ENCODE measurements at places on chromosomes 2 and 18.
A peak's percentile ranks its signal among the peaks of the same experiment; 100 is the strongest.

GRCh38 chr2:84741182-84741822 is 139.6 kb downstream of the TRABD2A start:
- no peak for DNase-seq

- no peak for DNase-seq
These were observed 218.7 kb downstream of the CMPK2 start for GRCh38 chr2:6647046-6647445.

GRCh38 chr2:32464431-32464830 is 107.6 kb downstream of the BIRC6 start:
- DNase-seq, result no peak

GRCh38 chr2:113160962-113161361 is 12.8 kb upstream of the PSD4 start:
- DNase-seq, result peak; percentile 46

DNA sequence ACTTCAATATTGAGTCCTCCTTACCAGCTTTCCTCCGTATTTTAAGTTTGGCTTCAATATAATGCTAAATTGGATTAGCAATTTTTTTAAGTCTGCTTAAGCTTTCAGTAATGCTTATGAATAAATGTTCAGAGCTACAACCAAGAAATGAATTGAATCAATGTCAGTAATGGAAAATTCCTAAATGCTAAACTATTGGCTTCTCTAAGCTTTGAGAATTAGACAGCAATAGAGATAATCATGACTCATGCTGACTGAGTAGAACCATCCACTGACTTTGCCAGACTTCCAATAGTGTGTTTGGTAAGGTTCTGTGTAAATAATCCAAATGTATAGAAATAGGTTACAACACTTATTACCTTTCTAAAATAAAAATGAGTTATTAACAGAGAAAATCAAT is 8.9 kb upstream of the PDE1A start:
- no peak for DNase-seq

- DNase-seq, result no peak
These were observed 130.8 kb downstream of the NCKAP5 start for GRCh38 chr2:133437492-133437891.

DNA sequence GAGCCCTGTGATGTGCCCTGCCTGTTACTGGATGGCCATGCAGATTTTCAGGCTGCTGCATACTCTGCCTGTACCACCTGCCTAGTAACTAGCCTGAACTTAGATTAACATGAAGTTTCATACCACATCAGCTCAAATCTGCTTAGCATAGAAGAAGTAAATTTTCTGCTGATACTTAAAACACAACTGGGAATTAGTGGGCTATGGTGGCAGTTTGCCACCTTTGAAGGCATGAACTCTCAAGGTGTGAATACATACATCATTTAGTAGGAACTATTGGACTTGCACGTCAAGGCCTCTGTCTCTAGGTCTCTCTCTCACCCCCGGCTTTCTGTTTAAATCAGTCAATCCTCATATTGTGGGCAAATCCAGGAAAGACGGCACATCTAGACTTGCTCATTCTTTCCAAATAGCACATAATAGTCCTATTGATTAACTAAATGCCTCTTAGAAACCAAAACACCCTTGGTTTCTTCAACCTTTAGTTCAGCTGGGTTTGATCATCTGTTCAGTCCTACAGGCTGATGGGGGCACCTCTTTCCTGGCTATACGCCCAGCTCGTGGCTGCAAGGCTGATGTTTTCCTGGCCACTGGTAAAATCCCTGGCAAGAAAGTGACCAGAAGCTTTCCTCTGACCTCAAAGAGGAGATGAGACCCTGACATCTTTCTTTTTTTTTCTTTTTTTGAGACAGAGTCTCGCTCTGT is 58.4 kb downstream of the ALPK2 start:
- no peak for DNase-seq

GRCh38 chr2:238341536-238341935 is 21.2 kb downstream of the TRAF3IP1 start:
- no peak for DNase-seq

GRCh38 chr2:168231609-168232241 is 15.7 kb downstream of the STK39 start:
- no peak for DNase-seq

GRCh38 chr2:239460780-239461179 is 60.0 kb upstream of the HDAC4 start:
- DNase-seq, result no peak

GRCh38 chr18:57728941-57729511 is 74.1 kb downstream of the ATP8B1 start:
- no peak for DNase-seq

GRCh38 chr2:57549642-57550102 is 496.9 kb upstream of the VRK2 start:
- DNase-seq, result no peak

GRCh38 chr2:230205034-230205433 is 14.8 kb downstream of the SP110 start:
- no peak for DNase-seq

DNA sequence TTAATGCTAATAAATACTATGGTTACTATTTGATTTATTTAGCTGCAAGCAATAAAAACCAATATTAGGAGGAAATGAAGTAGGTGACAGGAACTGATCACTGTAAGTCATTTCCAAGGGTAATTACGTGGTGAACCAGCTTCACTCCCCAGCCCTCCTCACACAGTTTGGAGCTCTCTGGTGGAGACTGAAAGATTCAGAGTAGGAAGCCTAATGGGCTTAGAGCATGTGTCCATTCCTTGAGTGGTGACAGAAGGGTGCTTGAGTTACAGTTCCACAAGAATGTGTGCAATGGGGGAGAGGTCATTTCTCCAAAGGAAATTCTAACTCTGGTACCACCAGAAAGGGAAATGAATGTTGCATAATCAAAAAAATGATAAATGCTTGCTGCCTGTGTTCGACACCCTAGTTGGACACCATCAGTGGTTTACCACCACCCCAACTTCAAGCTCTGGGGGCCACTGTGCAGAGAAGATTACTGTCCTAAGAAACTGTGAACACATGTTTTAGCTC is 285.1 kb upstream of the MMADHC start:
- DNase-seq, result no peak

GRCh38 chr18:23967321-23968089 is 47.0 kb upstream of the TTC39C start:
- no peak for DNase-seq

- DNase-seq, result no peak
These were observed 71.3 kb downstream of the ITGA4 start for GRCh38 chr2:181528441-181528840.

- DNase-seq, result no peak
These were observed 402.3 kb downstream of the TGIF1 start for GRCh38 chr18:3852321-3852720.

- DNase-seq, result no peak
These were observed 94.9 kb upstream of the PXDN start for GRCh38 chr2:1839066-1839756.

DNA sequence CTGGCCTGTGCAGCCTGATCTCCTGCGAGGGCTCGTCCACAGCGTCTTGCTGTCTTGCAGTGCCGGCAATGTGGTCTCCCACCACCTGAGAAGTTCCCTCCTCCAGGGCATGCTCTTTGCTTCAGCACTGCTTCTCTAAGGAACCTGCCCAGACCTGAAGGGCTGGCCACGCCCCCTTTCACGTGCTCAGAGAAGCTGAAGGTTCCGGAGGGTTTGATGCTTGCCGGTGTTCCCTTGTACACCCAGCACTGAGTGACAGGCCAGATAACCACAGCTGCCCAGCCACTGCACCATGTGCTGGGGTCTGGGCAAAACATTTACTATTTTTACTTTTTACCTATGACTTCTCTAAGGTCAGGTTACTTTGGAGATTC is 1.7 kb upstream of the POLR2D start:
- DNase-seq, result no peak

DNA sequence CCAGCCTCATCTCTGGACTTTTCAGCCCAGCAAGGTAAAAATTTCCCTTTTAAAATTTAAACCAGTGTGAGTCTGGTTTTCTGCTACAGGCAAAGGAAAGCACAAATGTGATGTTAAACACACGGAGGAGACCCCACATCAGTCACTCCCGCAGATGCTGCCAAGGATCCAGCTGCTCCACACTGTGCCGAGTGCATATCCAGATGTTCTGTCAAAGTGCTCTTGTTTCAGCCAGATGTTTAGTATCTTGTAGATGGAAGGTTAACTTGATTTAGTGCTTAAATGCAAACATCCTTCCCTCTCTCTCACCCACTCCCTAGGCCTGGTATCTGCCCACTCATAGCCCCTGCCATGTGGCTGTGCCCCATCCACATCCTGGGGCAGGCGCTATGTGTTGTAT is 15.8 kb upstream of the ATOH8 start:
- no peak for DNase-seq

- DNase-seq, result no peak
These were observed 176.4 kb downstream of the ALK start for GRCh38 chr2:29744976-29745375.

GRCh38 chr2:101329026-101329425 is 20.5 kb upstream of the RNF149 start:
- DNase-seq, result no peak

DNA sequence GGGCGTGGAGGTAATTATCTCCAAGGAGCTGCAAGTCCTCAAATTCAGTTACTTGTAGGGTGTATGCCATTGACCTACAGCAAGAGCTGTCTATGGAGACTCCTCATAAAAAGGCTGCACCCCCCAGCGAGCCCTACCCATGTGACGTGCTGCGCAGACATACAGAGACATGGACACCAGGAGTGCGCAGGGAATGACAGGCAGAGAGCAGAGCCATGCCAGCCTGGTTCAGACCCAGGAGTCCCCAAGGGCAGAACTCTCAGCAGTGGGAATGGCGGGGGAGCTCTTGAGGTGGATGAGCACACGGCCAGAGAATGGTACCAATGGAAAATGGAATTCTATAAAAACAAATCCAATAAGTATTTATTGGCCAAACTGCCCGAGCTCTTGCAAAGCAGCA is 310.1 kb downstream of the MYCN start:
- DNase-seq, result no peak

DNA sequence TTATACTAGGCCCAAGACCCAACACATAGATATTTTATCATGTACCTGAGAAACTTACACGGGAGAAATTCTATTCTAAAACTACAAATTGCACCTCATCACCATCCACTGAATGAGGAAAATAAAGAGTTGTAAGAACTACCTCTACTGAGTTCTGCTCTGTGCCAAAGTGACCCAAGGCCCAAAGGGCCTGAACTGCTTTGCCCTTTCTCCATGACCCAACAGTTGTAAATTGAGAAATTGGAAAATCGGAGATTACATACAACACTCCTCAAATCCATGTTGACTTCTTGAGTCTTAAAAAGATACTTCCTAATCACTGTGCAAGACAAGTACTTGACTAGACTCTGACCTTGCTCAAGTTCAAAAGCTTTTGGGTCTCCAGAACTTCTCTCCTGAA is 8.8 kb downstream of the NR4A2 start:
- no peak for DNase-seq

DNA sequence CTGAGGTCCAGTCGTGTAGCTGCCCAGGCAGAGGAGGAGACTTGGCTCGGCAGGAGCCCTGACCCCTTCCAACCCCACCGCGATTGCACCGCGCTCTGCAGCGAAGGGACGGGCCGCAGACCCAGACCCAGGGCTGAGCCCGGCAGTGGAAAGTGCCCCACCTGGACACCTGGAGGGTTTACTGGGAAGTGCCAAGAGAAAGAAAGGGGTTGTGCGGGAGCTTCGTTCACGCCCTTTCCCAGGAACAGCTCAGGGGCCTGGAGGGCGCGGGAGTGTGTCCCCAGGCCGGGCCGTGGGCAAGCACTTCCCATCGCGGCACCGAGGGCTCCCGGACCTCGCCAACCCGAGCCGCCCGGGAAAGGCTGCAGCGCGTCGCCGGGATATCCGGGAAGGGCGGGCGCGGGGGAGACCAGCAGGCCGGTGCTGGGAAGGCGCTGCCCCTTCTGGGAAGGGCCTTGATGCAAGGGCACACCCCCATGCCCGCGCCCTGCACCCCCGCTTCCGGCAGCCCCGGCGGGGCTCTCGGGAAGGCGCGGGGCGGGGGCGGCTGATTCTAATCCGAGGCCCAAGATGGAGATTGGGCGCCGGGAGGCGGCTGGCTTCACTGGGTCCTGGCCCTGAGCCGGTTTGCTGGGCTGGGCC is 36.1 kb upstream of the MRPL33 start:
- DNase-seq, result no peak

DNA sequence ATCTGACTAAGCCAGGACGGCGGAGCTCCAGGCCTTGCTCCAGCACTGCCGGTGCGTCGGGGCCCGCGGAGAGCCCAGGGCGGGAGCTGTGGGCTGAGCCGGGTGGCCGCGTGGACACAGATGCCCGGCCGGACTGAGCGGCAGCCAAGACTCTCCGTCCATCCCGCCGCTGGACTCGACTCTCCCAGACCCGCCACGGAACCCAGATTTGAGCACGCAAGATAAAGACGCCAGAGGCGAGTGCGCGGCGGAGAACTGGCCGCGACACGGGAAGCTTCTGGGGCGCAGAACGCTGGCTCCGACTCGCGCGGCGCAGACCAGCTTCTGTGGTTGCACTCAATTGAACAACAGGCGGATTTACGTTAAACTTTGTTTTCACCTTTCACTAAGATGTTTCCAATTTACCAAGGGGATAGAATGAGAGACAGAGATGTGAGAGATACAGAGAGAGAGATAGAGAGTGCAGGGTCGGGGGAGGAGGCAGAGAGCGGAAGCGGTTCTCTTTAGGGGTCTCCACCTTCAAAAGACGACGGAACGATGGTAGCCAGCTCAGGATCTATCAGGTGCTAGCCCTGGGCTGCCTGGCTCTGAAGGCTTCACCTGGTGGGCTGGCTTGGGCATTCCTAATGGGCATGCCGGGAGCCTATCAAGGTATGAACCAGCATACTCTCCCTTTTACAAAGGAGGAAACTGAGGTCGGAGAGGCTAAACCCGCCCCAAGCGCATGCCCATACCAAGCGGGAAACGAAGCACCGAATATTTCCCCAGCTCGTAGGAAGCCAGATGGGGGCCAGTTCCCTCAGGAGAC is 10.4 kb upstream of the EN1 start:
- no peak for DNase-seq

DNA sequence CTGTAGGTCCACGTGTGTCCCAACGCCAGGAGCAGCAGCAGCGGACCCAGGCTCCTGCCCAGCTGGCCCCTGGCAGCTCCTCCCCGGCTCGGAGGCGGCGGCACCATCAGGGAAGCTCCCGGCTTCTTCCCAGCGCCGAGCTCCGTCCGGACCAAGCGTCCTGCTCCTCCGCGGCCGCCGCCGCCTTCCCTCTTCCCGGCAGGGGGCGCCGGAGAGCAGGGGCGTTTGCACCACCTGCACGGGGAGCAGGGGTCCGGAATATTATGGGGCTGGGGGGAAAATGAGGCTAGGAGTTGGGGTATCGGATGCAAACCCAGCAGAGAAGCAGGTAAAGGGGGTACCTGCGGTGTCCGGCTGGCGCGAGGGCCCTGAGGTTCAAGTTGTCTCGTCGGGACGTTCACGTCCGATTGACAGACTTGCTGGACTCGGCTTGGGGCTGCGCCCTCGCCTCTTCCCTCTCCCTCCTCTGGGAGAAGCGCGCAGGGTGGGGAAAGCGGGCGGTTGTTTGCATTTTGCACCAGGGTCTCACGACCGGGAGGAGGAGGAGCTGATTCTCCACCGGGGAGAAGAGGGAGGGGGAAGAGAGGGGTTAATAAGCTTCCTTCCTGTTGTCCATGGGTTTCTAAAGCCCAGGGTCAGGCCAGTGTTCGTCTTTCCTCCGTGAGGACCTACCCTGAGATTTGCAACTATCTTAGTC is at the start of gene CCBE1:
CCBE1 (minus strand) TSS at position 188 of the 697 bp plus-strand sequence.
- DNase-seq, result no peak

- DNase-seq, result no peak
These were observed 112.9 kb downstream of the CSRNP3 start for GRCh38 chr2:165582409-165582808.

GRCh38 chr2:1572638-1573037 is 159.4 kb downstream of the TPO start:
- no peak for DNase-seq

Data from NCI-H524 treated with DMSO at 0.1 percent for 48 hours (cell line).